ENCODE measurements at places on chromosomes 13 and 19. TPM values are rescaled to one million over a fixed set of nuclear protein-coding genes. Genes with fewer than 3 reads are reported as not detected.

- no peak for DNase-seq
- peaks cover 5% of the 10 kb centered on the region for H3K27me3 ChIP-seq
- peaks cover 23% of the 10 kb centered on the region for H3K4me1 ChIP-seq
Measured at GRCh38 chr13:45299194-45299593, 41.8 kb downstream of the TPT1 start.

DNA sequence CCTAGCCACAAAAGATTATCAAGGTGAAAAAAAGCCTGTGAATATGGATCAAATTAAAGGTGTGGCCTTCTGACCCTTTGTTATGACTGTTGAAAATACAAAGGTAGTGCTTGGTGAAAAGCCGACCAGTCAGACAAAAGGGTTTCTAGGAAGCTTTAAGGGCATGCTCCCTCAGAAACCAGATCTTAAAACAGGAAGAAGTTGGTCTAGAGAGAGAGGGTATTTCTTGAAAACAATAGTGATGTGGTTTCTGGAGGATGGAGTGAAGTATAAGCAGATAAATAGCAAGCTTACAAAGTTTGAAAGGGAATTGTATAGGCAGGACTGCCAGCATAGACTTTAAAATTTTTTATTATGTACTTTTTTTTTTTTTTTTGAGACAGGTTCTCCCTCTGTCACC, 5.0 kb upstream of the EID2 start:
- H3K4me1 ChIP-seq, result peaks cover 38% of the 10 kb centered on the region
- no peak for DNase-seq
- peaks cover 3% of the 10 kb centered on the region for H3K36me3 ChIP-seq

DNA sequence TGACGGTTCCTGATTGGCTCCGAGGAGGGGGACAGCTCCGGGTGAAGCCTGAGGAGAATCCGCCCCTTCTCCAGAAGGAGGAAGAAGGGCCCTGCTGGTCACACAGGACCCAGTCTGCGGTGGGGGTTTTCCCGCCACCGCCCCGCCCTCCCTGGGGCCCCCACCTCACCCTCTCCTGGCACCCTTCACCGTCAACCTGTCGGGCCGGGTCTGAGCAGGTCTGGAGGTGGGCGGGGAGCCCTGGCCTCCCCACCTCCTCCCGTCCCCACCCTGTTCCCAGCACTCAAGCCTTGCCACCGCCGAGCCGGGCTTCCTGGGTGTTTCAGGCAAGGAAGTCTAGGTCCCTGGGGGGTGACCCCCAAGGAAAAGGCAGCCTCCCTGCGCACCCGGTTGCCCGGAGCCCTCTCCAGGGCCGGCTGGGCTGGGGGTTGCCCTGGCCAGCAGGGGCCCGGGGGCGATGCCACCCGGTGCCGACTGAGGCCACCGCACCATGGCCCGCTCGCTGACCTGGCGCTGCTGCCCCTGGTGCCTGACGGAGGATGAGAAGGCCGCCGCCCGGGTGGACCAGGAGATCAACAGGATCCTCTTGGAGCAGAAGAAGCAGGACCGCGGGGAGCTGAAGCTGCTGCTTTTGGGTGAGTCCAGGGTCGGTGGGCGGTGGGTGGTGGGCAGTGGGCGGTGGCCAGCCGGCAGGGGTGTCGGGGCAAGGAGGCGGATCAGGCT, at the start of gene GNA15:
Gene GNA15, plus strand, starts transcription at position 73 of the 723 bp plus-strand sequence. Its CDS starts 418 bp downstream, at position 491.
- peaks cover 56% of the 10 kb centered on the region for H3K4me1 ChIP-seq
- peak; percentile 74 for DNase-seq
- H3K27me3 ChIP-seq, result no peaks in the 10 kb centered on the region
- peaks cover 27% of the 10 kb centered on the region for H3K36me3 ChIP-seq
- H3K4me3 ChIP-seq, result peak within 1 kb of the TSS; percentile 92

GRCh38 chr13:110565296-110565695, 3.8 kb upstream of the RAB20 start:
- peaks cover 2% of the 10 kb centered on the region for H3K36me3 ChIP-seq
- no peak for DNase-seq
- H3K27me3 ChIP-seq, result peaks cover 39% of the 10 kb centered on the region
- peaks cover 25% of the 10 kb centered on the region for H3K4me1 ChIP-seq
- no peak overlapping the region for H3K4me3 ChIP-seq

- H3K4me3 ChIP-seq, result no peak overlapping the region
- peaks cover 23% of the 10 kb centered on the region for H3K36me3 ChIP-seq
- DNase-seq, result no peak
- H3K4me1 ChIP-seq, result peaks cover 17% of the 10 kb centered on the region
- no peak overlapping the region for H3K27ac ChIP-seq
Measured at GRCh38 chr13:45132369-45133064, 12.2 kb downstream of the GTF2F2 start.

GRCh38 chr13:72886272-72887067, 104.5 kb downstream of the PIBF1 start:
- H3K27me3 ChIP-seq, result no peaks in the 10 kb centered on the region
- H3K4me1 ChIP-seq, result no peaks in the 10 kb centered on the region
- H3K4me3 ChIP-seq, result no peak overlapping the region
- H3K27ac ChIP-seq, result no peak overlapping the region

- no peak overlapping the region for H3K4me3 ChIP-seq
- peaks cover 9% of the 10 kb centered on the region for H3K27me3 ChIP-seq
- no peak overlapping the region for H3K27ac ChIP-seq
- peaks cover 5% of the 10 kb centered on the region for H3K4me1 ChIP-seq
Measured at GRCh38 chr13:106596275-106596937, 28.5 kb upstream of the ARGLU1 start.

DNA sequence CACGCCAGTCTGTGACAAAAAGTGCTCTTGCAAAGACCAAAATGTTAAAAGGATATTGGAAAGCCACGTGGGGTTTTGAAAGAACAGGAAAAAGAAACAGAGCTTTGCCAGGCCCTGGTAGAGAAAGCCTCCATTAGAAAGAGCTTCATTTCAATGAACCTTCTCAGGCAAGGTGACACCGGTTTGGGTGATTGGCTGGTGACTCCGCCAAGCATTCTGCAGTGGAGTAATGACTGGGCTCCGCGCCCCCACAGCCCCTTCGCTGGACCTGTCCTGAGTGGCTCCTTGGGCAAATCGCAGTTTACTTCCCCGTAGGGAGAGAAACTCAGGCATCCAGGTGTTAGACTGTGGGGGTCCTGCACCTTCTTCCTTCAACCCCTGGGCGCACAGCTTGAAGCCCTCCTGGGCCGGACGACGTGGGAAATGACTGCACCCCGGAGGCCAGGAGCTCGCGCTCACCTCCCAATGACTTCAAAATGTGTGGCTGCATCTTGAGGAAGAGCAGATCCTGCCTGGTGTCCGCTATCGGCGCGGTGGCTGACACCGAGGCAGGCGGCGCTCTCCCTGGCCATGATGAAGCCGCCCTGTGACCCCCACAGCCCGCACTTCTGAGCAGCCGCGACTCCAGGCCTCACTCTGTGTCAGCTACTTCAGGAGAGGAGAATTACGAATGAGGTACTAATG, 444.6 kb upstream of the SGCG start:
- no peak overlapping the region for H3K27ac ChIP-seq
- H3K4me3 ChIP-seq, result no peak overlapping the region
- DNase-seq, result no peak
- no peaks in the 10 kb centered on the region for H3K36me3 ChIP-seq
- H3K4me1 ChIP-seq, result no peaks in the 10 kb centered on the region
- peaks cover 3% of the 10 kb centered on the region for H3K27me3 ChIP-seq

GRCh38 chr19:17555929-17556813, 722 bp downstream of the COLGALT1 start:
- peaks cover 16% of the 10 kb centered on the region for H3K36me3 ChIP-seq
- peaks cover 25% of the 10 kb centered on the region for H3K4me1 ChIP-seq
- peak overlapping the region; percentile 86 for H3K4me3 ChIP-seq
- no peaks in the 10 kb centered on the region for H3K27me3 ChIP-seq

DNA sequence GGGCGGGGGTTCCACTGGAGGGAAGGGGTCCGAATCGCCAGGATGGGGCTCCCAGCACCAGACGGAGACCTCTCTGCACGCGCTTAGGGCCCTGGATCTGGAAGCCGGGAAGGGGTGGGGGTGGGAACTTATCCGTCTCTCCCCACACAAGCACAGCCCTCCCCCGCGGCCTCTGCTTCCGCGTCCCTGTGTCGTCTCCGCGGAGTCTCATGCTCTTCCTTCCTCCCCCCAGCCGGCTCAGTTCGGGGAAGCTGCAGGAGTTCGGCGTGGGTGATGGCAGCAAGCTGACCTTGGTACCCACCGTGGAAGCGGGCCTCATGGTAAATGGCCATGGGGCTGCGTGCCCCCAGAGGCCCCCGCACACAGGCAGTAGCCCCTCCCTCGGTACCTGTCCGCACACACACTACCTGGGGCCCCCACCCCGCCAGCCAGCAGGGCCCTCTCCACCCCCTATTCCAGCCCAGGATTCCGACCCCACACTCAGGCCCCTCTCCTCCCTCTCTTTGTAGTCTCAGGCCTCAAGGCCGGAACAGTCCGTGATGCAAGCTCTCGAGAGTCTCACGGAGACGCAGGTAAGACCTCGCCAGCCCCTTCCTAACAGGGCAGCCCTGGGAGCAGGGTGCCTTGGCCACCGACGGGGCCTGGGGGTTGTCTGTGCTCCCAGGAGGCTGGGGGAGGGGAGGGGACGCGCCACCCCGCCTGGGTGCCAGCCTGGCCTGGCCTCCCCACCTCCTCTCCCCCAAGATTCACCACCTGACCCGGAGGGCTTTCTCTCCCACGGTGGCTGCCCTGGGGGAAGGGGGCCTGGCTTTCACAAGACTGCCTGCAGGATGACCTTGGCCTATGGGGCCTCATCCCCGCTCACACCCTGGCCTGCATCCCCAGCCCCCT, 3.2 kb downstream of the MIDN start:
- H3K27me3 ChIP-seq, result no peaks in the 10 kb centered on the region
- peak overlapping the region; percentile 96 for H3K4me3 ChIP-seq
- peaks cover 38% of the 10 kb centered on the region for H3K36me3 ChIP-seq
- peak overlapping the region; percentile 93 for H3K27ac ChIP-seq
- DNase-seq, result peak; percentile 76

- no peaks in the 10 kb centered on the region for H3K27me3 ChIP-seq
- H3K36me3 ChIP-seq, result no peaks in the 10 kb centered on the region
- H3K27ac ChIP-seq, result no peak overlapping the region
- H3K4me3 ChIP-seq, result no peak overlapping the region
- no peak for DNase-seq
Measured at GRCh38 chr13:29118471-29118870, 298.3 kb downstream of the MTUS2 start.

- no peak for DNase-seq
- peaks cover 27% of the 10 kb centered on the region for H3K27me3 ChIP-seq
- H3K4me3 ChIP-seq, result no peak overlapping the region
- no peak overlapping the region for H3K27ac ChIP-seq
- H3K4me1 ChIP-seq, result peaks cover 11% of the 10 kb centered on the region
Measured at GRCh38 chr19:35329323-35329722, 336 bp downstream of the CD22 start.

DNA sequence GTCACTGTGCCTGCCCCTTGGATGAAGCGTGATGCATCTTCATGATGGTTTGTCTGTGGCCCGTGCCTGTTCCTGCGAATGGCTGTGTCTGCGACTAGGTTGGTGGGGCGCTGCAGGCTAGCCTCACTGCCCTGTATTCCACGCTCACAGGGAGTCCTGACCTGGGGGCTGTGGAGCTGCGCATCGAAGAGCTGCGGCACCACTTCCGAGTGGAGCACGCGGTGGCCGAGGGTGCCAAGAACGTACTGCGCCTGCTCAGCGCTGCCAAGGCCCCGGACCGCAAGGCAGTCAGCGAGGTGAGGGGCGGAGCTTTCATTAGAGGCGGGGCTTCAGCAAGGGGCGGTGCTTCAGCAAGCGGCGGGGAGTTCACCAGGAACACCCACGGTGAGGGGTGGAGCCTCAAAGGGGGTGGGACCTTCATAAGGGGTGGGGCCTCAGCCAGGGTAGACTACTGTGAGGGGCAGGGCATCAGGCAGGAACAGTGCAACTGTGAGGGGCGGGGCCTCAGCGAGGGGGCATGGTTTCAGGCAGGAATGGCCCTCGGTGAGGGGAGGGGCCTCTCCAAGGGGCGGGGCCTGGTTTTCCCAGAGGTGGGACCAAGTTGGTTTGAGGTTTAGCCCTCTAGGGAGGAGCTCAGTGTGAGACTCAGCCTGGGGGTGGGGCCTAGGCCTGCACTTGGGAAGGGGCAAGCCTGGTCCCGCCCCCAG, 17.2 kb downstream of the PKN1 start:
- no peak overlapping the region for H3K4me3 ChIP-seq
- H3K27ac ChIP-seq, result no peak overlapping the region
- peak; percentile 78 for DNase-seq
- H3K4me1 ChIP-seq, result peaks cover 12% of the 10 kb centered on the region
- peaks cover 74% of the 10 kb centered on the region for H3K36me3 ChIP-seq

- peaks cover 2% of the 10 kb centered on the region for H3K27me3 ChIP-seq
- no peaks in the 10 kb centered on the region for H3K4me1 ChIP-seq
- no peak overlapping the region for H3K27ac ChIP-seq
- DNase-seq, result peak; percentile 14
- H3K4me3 ChIP-seq, result no peak overlapping the region
Measured at GRCh38 chr13:112443191-112443994, 67.2 kb downstream of the SPACA7 start.

DNA sequence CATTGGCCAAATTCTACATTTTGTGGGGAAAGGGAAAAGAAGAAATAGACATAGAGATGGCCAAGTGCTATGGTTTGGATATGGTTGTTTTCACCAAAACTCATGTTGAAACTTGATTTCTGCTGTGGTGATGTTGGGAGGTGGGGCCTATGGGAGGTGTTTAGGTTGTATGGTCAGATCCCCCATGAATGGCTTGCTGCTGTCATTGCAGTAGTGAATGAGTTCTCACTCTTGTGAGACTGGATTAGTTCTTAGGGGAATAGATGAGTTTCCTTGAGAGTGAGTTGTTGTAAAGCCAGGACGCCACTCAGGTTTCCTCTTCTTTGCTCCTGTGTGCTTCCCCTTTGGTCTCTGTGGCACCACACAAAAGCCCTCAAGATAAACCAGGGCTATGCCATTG, 242.6 kb upstream of the RFC3 start:
- no peak overlapping the region for H3K4me3 ChIP-seq
- H3K27ac ChIP-seq, result no peak overlapping the region
- no peaks in the 10 kb centered on the region for H3K36me3 ChIP-seq
- no peak for DNase-seq

DNA sequence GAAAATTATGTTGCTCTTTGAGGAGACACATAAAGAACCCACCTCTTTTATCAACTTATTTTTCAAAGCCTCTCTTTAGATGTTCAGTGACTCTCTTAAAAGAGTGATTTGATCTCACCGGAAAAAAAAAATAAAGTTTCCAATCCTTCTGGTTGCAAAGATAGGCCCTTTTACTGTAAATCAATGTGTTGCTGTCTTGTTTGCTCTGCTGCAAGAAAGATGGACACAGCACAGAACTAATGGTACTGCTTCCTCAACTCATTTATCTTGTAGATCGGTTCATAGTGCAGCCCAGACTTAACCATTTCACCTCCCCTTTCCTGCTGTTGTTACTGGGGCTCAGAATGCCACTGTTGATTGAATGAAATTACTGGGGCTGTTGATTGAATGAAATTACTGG, 388.9 kb upstream of the KLF12 start:
- no peak for DNase-seq
- H3K27ac ChIP-seq, result no peak overlapping the region
- no peak overlapping the region for H3K4me3 ChIP-seq
- H3K27me3 ChIP-seq, result no peaks in the 10 kb centered on the region
- no peaks in the 10 kb centered on the region for H3K4me1 ChIP-seq

- H3K27me3 ChIP-seq, result peaks cover 12% of the 10 kb centered on the region
- peaks cover 3% of the 10 kb centered on the region for H3K4me1 ChIP-seq
- no peak overlapping the region for H3K27ac ChIP-seq
- H3K36me3 ChIP-seq, result no peaks in the 10 kb centered on the region
Measured at GRCh38 chr19:9995999-9996398, 14.3 kb downstream of the COL5A3 start.

GRCh38 chr19:51887522-51888498, at the start of gene ZNF577:
Gene ZNF577, minus strand, starts transcription at chr19:51887951. Its CDS starts 7,569 bp downstream, at chr19:51880382.
- peaks cover 69% of the 10 kb centered on the region for H3K36me3 ChIP-seq
- peak within 1 kb of the TSS; percentile 75 for H3K4me3 ChIP-seq
- DNase-seq, result peak; percentile 66
- H3K27ac ChIP-seq, result peak within 1 kb of the TSS; percentile 63
- H3K4me1 ChIP-seq, result peaks cover 5% of the 10 kb centered on the region
- H3K27me3 ChIP-seq, result no peaks in the 10 kb centered on the region

Gene CEACAM19
- 0.30 TPM for total RNA-seq
